ENCODE measurements at places on chromosomes 12 and 14. TPM values are rescaled to one million over a fixed set of nuclear protein-coding genes. Genes with fewer than 3 reads are reported as not detected.

DNA sequence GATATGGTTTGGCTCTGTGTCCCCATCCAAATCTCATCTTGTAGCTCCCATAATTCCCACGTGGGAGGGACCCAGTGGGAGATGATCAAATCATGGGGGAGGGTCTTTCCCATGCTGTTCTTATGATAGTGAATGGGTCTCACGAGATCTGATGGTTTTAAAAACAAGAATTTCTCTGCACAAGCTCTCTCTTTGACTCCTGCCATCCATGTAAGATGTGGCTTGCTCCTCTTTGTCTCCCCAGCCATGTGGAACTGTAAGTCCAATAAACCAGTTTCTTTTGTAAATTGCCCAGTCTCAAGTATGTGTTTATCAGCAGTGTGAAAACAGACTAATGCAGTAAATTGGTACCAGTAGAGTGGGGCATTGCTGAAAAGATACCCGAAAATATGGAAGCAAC, 146.2 kb downstream of the DPF3 start:
- no peak for DNase-seq

The FCF1 gene
- 58.0 TPM for total RNA-seq

- DNase-seq = no peak
Measured at GRCh38 chr12:47844264-47845019, 24.7 kb upstream of the HDAC7 start.

The FGF23 gene
- total RNA-seq = 0.25 TPM

DNA sequence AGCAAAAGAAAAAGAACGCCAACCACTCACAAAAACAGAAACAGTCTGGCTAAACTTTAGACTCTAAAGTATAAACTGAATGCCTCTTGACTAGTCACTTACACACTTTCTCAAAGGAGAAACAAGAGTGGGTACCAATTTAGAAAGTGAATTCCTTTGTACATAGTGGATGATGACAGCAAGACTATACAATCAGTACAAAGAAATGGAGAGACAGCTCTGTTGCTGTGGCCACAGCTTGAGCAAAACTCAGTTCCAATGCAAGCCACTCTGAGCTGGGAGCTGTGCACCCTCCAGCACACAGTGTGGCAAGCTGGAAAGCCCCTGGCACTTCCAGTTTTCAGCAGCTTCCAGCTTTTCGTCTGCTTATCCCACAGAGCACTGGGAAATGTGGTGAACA, 21.7 kb downstream of the NT5DC3 start:
- no peak for DNase-seq

- no peak for DNase-seq
Measured at GRCh38 chr12:60035835-60036234, 440.0 kb downstream of the SLC16A7 start.

GRCh38 chr12:39441963-39442830, 723 bp downstream of the KIF21A start:
- peak; percentile 32 for DNase-seq

DNA sequence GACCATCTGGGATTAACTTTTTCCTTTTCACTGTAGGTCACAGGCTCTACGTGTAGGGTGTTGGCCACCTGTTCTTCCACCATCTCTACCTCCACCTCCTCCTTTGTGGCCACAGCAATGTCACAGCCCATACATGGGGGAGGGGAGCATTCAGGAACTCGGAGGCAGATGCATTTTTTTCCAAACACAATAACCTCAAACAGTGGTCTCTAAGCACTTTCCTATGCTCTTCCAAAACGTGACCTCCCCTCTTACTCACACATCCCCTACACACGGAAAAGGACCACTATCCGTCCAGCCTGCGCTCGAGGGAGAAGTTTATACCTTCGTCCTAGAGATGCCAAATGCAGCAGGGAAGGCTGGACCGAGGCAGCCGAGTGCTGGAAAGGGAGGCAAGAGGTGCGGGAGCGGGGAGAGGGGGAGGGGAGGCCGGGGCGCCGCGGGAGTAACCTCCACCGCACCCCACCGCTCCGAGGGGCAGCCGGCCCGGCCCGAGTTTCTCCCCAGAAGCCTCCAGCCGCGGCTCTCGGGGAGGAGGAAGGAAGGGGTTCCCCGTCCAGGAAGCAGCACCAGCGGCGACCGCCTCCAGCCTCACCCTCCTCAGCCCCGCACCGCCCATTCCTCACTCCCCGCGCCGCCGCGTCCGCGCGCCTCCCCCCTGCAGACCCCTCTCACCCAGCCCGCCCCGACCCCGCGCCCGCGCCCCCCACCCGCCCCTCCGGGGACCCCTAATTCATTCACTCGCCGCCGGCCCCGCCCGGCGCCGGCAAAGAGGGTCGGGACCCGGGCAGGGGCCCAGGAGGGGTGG, 594 bp downstream of the KRAS start:
- DNase-seq = peak; percentile 27

DNA sequence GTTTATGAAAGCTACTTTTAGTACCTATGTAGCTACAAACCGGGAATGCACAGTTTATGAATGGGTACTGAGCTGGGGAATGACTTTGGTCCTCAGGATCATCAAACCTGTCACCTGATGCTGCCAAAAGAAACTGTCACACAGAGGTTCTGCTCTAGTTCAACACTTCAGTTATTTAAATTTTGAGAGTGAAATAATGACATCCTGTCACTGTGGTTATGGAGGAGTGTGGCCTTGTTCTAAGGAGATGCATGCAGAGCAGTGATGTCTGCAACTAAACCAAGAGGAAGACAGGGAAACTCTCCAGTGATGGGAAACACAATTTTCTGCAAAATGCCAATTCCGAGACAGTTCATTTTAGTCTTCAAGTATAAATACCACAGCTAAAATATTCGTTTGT, 4.8 kb upstream of the AEBP2 start:
- DNase-seq = no peak

DNA sequence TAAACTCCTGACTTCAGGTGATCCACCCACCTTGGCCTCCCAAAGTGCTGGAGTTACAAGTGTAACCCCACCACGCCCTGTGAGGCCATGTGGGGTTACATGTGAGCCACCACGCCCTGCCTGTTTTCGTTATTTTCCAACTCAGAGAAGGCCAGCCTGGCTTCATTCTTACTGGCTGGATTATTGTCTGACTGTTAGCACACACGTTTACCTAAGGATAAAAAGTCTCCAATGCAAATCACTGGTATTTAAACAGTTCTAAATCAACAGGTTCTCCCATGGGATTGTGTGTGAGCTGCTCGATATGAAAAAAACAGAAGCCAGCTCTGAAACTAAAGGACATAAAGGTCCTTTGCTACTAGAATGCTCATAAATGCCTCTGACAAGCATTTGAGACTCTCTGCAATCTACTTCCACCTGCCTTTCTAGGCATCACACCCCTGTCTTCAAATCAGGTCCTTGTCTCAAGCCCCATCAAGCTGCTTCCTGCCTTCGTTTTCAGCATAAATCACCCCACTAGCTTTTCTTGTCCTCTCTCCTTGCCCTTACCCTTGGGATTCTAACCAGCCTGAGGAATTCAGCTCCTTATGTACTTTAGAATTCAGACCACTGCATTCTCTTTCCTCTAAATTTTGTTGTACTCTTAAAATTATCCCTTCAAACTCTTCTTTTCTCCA, 265.0 kb downstream of the DUSP6 start:
- DNase-seq = no peak

GRCh38 chr12:124506145-124506831, 61.1 kb downstream of the NCOR2 start:
- no peak for DNase-seq
